ENCODE measurements at places on chromosomes 2 and 18.

DNA sequence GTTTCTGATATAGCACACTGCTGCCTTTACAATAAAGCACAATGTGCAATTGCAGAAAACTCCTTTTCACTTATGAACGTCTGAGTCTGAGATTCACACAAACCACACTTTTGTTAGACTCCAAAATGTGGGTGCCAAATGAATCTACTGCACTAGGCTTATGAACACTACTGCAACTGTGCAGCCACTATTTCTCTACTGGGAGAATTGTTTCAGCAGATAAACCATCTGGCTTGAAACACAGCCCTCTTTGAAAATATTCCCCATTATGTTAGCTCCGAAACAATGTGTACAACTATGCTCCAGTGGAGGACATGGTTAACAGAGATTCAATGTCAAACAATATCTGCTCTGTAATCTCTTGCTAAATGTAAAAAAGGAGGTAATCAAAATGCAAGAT is 188.7 kb upstream of the ZEB2 start:
- DNase-seq = no peak

DNA sequence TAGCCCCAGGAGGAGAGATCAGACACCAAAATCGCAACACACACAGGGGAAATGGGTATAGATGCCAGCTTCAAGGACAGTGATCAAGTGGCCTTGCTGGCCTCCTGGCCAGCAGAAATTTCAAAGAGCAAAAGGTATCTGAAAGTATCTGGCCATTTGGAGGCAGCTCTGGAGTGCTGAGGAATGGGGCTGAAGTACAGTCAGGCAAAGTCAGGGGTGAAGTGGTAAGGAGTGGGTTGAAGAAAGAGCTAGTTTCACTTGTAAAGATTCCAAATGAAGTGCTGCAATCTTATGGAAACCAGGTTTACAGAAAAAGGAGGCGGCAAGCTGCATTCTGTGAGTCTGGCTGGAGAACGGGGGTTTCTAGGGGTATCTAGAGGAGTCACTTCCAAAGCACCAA is 19.2 kb upstream of the PCBP1 start:
- DNase-seq = no peak

DNA sequence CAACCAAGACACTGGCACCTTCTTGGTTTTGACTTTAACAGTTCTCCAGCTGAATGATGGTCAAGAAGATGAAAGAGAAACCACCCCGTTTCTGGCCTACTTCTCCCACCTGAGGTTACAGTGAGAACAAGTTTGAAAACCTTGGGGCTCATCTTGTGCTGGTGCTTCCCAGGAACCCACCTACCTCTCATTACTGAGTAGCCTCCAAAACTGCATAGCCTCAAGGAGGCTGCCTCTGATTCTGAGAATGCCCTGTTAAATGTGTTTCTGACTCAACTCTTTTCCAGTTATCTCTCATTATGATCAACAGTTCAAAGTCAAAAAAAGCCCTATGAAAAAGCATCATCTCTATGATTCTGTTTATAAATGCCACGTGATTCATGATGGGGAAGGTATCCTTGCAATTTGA is 121.9 kb downstream of the CACNB4 start:
- DNase-seq = no peak

- no peak for DNase-seq
These were observed 11.4 kb downstream of the ATOH8 start for GRCh38 chr2:85765081-85765731.

- no peak for DNase-seq
These were observed 31.2 kb upstream of the MYO3B start for GRCh38 chr2:170146784-170147183.

DNA sequence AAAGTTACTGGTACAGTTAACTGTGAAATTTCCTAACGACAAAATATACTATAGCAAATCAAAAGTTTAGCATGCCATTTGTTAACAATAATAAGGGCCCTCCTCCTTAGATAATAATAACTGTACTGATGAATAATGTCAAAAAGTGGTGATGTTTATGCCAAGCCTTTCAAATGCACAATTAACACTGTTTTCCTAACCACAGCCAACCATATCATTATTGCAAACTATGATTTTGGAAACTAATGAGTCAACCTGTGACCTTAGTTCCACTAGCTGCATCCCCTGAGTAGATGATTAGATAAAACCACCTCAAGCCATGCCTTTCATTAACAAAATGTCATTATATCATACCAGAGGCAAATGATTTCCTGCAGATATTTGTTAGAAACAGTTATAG is 25.1 kb upstream of the GPR75 start:
- no peak for DNase-seq

DNA sequence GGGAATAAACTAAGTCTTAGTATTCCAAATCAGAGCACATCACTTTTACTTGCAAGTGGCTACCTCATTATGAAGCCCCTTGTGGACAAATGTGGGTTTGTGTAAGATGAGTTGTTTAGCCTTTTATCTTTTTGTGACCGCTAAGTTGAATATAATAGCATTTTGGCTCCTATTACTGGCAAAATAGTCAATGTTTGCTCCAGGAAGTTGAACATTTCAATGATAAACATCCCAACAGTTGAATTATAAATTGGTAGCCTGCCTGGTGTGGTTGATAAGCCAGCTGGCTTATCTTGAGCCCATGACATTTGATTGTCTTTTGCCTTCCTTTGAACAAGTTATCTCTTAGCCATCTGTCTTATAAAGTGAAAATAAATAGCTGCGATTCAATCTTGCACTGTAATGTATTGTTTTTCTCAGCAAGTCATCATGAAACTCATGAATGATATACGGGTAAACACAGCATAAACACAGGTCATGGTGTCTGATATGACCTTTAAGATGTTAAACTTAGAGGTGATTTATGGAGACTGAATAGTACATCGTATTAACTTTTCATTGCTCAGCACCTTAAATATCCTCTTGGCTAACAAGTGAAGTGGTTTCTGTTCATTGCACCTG is 338.4 kb downstream of the SOCS6 start:
- no peak for DNase-seq

DNA sequence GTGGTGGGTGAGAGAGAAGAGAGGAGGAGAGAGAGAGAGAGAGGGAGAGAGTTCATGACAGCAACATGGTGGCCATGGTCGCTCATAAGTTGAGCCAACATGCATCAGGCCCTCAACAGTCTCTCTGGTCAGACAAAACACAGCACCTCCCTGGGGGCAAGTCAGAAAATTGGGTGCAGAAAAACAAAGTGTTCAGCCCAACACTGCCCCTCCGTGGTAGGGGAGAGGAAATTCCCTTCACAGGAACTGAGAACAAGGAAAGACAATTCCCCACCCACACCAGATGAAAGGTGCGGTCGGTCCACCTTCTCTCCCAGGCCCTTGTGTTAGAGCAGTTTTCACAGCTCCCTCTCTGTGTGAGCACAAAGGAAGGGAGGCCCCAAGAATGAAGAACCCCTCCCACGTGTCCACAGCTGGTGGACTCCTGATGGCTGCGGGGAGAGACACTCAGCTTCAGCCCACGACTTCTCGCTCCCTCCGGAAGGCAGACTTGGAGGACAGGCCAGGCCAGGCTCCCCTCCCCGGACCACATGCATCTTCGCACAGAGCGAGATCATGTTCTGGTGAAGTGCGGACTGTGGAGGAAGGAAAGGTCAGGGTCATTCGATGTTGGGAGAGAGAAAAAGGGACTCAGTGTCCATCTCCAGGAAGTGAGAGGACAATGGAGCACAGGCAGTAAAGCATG is 181.7 kb downstream of the ANAPC1 start:
- DNase-seq = no peak

- no peak for DNase-seq
These were observed 49.4 kb upstream of the ACTR3 start for GRCh38 chr2:113840518-113840917.

GRCh38 chr2:221521233-221521845 is 50.8 kb downstream of the EPHA4 start:
- DNase-seq = no peak

DNA sequence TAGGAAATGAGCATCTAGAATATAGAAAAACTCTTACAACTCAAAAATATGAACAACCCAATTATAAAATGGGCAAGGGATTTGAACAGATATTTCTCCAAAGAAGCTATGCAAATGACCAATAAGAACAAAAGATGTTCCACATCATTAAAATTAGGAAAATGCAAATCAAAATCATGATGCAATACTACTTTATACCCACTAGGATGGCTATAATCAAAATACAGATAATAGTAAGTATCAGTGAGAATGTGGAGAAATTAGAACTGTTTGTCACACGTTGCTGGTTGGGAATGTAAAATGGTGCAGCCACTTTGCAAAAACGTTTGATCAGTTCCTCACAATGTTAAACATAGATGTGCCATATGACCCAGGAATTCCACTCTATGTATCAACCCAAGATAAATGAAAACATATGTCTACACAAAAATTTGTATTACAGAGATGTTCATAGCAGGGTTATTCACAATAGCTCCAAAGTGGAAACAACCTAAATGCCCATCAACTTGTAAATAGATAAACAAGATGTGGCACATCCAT is 558.4 kb downstream of the SLC4A3 start:
- no peak for DNase-seq

DNA sequence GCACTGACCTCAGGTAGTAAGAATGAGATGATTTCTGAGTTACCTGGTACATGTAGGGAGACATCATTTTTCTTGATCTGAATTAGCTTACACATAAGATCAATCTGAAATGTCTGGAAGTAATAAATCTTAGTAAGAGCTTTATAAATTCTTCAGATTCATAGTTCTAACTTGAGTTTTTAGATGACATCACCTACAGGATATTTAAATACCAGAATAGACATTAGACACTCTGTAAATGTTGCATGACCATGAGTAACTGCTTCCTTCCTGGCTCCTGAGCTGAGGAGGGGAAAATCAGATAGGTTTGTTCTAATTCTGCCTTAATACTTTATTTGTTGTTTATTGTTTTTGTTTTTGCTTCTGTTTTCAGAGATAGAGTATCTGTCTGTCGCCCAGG is 181.8 kb downstream of the PHLPP1 start:
- DNase-seq = no peak

- DNase-seq = no peak
These were observed 14.4 kb upstream of the SALL3 start for GRCh38 chr18:78965260-78965659.

- no peak for DNase-seq
These were observed 94.8 kb upstream of the SERTAD2 start for GRCh38 chr2:64748561-64748960.

DNA sequence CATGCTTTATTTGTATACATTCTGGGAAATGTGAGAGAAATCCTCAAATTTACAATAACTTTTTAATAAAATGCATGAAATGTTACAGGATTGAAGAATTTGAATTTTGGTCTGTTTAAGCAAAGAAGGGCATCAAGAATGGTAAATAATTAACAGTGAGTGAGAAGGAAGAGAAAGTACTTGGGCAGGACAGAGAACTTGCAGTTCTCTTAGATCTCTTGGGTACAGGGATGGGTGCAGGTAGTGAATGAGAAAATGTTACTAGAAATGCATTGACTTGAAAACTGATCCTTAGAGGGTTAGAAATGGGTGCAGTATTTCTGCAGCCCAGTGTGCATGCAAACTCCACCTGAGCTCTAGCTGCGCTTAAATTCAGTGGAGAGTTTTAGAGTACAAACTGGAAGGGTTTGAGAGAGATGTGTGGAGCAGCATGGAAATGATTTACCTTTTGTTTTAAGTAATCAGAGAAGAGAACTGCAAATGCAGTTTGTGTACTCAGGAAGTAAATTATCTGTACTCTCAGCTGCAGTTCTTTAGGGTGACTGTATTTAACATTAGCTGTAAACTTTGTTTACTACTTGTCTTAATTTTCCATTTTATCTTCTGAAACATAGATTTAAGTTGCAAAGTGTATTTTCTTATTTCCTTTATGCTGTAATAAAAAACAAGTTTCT is 51.0 kb upstream of the RAB27B start:
- DNase-seq = no peak

DNA sequence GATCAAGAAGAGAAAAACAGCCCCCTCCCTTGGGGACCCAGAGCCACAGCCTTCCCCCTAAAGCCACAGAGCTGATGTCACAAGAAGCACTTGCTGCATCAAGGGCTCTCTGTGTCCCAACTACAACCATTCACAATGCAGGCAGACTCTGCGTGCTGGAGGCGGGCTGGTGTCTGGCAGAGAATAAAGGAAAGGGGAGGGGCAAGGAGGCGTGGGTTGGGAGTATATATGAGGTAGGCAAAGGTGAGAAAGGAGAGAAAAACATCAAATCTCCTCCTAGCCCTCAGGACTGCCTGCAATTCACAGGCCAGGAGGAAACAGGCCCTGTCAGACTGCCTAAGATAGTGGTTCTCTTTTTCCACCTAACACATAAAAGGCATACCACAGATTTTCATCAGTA is 48.8 kb upstream of the IHH start:
- DNase-seq = no peak

- DNase-seq = no peak
These were observed 148.0 kb upstream of the ALPP start for GRCh38 chr2:232230560-232230959.

- DNase-seq = no peak
These were observed 119.2 kb upstream of the FHL2 start for GRCh38 chr2:105517814-105518705.

DNA sequence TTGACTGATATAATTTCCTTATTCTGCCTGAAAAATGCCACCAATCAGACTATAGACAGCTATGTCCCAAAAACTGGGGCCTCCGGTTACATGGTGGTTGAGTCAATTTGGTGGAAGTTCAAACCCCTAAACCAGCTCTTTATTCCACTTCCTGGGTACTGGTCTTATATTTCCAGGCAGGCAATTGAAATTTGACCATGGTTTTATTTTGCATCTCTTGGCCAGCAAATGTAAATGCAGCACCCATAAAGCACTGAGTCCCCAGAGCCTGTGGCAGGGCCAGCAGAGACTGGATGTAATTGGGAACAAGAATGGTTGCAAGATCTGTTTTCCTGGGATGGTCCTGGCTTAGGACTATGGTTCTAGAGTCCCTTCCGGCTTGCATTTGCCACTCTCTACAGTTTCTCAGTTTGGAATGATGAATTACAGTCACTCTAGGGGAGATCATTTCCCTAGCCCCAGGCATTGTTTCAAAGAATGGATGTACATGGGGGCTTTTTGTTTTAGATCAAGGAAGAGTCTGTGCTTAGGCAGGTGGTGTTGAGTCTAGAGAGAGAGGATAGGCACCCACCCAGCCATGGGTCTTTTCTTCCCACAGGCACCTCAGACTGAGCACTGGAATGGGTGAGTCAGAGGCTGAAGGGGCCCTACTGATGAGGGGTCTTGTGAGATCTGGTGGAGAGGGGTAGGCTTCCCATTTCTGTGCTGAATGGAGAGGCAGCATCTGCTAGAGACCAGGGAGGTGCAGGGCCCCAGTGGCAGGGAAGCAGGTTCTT is 108.4 kb upstream of the CDC42EP3 start:
- no peak for DNase-seq

- DNase-seq = no peak
These were observed 26.1 kb upstream of the SLC38A11 start for GRCh38 chr2:164981217-164981990.

- no peak for DNase-seq
These were observed 74.5 kb downstream of the ETAA1 start for GRCh38 chr2:67471681-67472080.
